Smooth muscle cell of trachea (primary cell): ENCODE measurements at places on chromosomes 7 and 10. TPM values are rescaled to one million over a fixed set of nuclear protein-coding genes. Genes with fewer than 3 reads are reported as not detected.

Gene GPER1
- 4.5 and 4.9 TPM in 2 replicates for total RNA-seq

Gene WNT2
- total RNA-seq = under 0.01 and 1.3 TPM in 2 replicates

Gene SPDYE6
- total RNA-seq = 0.15 and 0.17 TPM in 2 replicates

Gene ADRA2A
- total RNA-seq = under 0.01 TPM in 1 of 2 replicates, not detected in the other

Gene PALD1
- total RNA-seq = 0.66 and 0.73 TPM in 2 replicates

Gene VSTM4
- total RNA-seq = 8.7 and 11.1 TPM in 2 replicates

Gene ZSWIM8
- 57.2 and 80.4 TPM in 2 replicates for total RNA-seq

Gene TMEM196
- not detected in 2 replicates for total RNA-seq
